ENCODE measurements at places on chromosomes 5 and 9. TPM values are rescaled to one million over a fixed set of nuclear protein-coding genes. Genes with fewer than 3 reads are reported as not detected.

Gene ATP6V0E1
- 221 TPM for total RNA-seq

DNA sequence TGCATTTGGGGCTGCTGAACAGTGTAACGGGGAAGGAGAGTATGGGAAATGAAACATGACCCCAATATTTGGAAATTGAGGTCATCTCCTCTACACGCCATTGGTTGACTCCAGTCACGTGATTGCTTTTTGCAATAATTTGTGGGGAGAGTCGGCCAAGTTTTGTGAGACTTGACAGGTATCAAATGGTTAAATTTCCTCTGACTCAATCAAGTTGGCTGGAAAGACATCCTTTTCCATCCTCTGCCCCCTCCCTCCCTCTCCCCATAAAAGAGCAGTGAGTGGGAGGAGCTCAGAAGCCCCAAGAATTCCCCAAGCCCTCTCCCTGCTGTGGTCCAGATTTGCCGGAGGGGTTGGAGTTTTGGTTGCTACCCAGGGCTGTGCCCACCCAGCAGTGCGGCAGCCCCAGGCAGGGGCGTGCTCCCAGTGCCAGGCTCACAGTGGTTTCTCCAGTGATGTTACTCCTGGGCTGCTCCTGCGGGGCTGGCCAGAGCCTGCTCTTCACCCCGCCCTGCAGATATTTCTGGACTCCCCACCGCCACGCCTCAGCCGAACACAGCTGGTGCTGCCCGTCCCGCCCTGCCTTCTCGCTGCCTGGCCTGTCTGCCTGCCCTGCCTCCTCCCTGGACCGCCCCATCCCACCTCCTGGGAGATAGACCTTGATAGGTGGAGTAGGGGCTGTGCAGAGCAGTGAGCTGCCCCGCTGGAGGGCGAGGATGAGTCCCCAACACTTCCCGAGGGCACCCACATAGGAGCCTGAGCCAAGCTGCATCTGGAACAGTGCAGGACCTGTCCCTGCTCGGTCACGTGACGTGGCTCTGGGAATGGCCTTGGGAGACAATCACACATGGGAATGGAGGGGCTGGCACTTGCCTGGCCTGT is 3.4 kb downstream of the COL5A1 start:
- DNase-seq, result peak; percentile 92

- DNase-seq, result no peak
Observed at GRCh38 chr5:149792540-149793255, 62.6 kb downstream of the PPARGC1B start.

DNA sequence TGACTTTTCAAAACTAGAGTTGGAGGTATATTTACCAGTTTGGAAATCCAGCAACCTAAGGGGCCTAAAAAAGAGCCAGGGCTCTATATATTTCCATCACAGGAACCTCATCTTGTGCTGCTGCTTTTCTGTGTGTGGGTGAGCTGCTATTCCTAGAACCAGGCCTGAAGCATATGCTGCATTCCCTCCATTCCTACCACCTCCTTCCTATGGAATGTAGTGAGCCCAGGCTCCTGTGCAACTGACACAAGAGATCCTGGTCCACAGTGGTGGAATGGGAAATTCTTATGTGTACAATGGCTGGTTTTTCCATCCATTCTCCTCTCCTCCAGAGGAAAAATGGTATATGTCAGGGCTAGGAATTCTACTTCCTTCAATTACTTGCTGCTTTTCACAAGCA is 39.1 kb downstream of the SPEF2 start:
- no peak for DNase-seq

Data from right cardiac atrium (tissue), 5 donors.